ENCODE measurements at places on chromosomes 3 and 15. TPM values are rescaled to one million over a fixed set of nuclear protein-coding genes. Genes with fewer than 3 reads are reported as not detected.

DNA sequence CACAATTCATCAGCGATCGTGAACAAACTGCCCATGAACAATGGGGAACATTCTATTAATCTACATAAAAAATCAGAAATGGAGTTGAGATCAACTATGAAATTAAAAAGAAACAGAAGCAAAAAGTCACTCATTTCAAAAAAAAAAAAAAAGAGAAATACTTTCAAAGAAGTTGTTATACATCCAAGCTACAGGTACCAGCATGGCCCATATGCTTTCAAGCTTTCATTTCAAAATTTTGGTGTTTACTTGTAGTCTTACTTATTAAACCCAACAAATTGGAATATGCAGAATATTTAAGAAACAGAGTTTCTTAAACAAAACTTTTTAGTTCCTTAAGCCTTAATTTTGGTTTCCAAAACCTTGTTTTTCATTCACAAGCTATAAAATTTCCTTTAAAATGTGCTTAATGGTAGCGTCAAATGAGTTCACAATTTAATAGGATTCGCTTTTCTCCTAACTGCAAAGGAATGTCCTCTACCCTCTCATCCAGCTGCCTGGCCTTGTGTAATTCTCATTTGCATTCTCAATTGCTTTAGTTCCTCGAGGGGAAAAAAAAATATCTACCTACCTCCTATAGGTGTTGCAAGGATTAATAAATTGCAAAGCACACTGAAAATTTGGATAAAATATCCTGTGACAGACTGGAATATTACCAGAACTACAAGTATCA, 565.2 kb downstream of the ROBO1 start:
- H3K4me3 ChIP-seq, result no peak overlapping the region
- DNase-seq, result no peak
- no peaks in the 10 kb centered on the region for H3K36me3 ChIP-seq
- no peak overlapping the region for H3K27ac ChIP-seq
- no peaks in the 10 kb centered on the region for H3K4me1 ChIP-seq

The LRRC31 gene
- total RNA-seq, result 0.29 TPM

DNA sequence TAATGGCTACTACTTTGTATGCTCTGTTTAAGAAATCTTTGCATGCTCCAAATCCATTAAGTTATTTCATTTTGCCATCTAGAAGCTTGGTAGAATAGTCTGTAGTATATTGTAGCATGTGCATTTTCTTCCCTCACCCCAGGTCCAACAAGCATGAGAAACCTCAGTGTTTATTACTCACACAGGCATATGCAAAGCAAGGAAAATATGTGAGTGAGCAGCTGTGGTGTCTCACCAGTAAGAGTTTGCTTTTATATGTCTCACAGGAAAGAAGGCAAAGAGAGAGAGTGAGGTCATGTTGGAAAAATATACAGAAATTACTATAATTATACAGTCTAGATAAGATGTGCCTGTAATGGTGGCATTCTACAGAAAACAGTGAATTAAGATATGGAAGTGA, 312.5 kb downstream of the C3orf38 start:
- H3K4me3 ChIP-seq, result no peak overlapping the region
- H3K36me3 ChIP-seq, result no peaks in the 10 kb centered on the region

DNA sequence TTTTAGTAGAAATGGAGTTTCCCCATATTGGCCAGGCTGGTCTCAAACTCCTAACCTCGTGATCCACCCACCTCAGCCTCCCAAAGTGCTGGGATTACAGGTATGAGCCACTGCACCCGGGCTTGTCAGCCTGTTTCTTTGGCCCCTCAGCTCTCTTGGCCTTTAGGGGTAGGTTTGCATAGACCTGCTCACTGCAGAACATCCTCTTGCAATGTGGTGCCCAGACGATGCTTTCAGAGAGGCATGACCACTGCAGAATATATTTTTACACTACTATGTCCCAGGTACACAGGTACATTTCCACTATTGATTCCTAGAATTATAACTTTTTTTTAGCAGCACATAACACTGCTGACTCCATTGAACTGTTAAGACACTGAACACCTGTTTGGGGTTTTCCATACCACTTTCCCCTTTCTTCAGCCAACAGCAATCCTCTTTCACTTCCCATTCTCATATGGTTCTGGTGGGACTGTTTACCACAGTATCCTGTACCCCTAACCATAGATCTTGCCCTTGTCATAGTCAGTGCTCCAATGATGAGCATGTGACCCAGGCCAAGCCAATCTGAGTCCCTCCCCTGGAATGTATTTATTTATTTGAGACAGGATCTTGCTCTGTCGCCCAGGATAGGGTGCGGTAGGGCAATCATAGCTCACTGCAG, 21.1 kb downstream of the CCDC32 start:
- H3K27me3 ChIP-seq, result no peaks in the 10 kb centered on the region
- H3K27ac ChIP-seq, result no peak overlapping the region
- H3K4me1 ChIP-seq, result no peaks in the 10 kb centered on the region
- DNase-seq, result no peak
- no peak overlapping the region for H3K4me3 ChIP-seq

The CLK3 gene
- 99.2 TPM for total RNA-seq

The GPR15 gene
- 1.6 TPM for total RNA-seq

GRCh38 chr3:24181256-24181655, 236.2 kb downstream of the NR1D2 start:
- no peaks in the 10 kb centered on the region for H3K36me3 ChIP-seq
- H3K27me3 ChIP-seq, result no peaks in the 10 kb centered on the region
- no peak for DNase-seq
- H3K4me1 ChIP-seq, result no peaks in the 10 kb centered on the region

GRCh38 chr3:3020209-3020608, 90.0 kb downstream of the IL5RA start:
- no peak for DNase-seq
- no peak overlapping the region for H3K4me3 ChIP-seq
- no peaks in the 10 kb centered on the region for H3K36me3 ChIP-seq
- H3K4me1 ChIP-seq, result no peaks in the 10 kb centered on the region
- no peak overlapping the region for H3K27ac ChIP-seq

The CLDN18 gene
- not detected for total RNA-seq

The LMAN1L gene
- 0.15 TPM for total RNA-seq

The SLC9C1 gene
- 0.15 TPM for total RNA-seq

The ALDH1L1 gene
- 10.8 TPM for total RNA-seq

Measured in breast epithelium (tissue), 4 donors.